ENCODE measurements at places on chromosomes 1 and 21.

DNA sequence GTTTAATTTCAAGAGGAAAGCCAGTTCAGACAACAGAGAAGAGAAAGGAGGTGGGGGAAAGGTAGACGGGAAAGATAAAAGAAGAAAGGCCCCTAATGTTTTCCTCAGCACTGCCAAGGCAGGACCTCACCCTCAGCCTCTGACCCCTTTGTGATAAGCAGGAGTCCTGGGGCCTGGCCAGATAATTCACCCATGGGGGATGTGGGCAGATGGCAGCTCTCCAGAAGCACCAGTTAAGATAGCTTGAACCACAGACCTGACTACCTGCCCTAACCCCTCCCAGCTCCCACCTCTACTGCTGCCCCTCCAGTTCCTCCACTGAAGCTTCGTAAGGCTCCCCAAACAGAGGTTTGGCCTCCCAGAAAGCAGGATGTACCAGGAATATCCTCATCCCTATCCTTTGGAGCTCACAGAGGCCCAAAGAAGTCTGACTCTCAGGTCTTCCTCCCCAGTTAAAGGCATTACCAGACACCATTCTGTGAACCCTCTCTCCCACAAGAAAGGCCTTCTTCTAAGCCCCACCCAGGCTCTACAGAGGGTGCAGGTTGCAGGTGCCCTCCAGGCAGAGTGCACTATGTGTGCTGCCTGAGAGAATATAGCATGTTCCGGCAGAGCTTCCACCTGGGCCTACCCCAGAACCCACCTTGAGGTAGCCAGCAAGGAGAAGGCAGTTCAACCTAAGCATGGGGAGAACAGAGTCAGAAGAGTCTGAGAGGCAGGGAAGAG is 9.2 kb upstream of the SNAPIN start:
- DNase-seq, result no peak

GRCh38 chr1:86289161-86289560 is 107.0 kb downstream of the ODF2L start:
- no peak for DNase-seq

DNA sequence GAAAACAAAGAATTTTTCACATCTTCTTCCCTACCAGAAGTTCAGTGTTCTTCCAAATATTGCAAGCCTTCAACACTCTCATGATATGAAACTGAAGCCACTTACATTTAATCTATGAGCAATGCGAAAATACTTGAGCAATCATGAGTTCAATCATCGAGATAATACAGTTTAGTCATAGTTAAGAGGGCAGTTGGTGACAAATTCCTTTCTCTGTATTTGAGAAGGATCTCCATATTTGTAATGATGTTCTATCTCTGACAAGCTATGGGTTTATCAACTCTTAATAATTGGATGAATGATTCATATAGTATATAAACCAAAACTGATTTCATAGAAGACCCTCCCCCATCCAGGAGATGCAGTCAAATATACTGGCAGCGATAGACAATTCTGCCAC is 29.7 kb upstream of the PYHIN1 start:
- DNase-seq, result no peak

- DNase-seq, result no peak
These were observed 89.0 kb downstream of the CAMTA1 start for GRCh38 chr1:6874298-6874697.

DNA sequence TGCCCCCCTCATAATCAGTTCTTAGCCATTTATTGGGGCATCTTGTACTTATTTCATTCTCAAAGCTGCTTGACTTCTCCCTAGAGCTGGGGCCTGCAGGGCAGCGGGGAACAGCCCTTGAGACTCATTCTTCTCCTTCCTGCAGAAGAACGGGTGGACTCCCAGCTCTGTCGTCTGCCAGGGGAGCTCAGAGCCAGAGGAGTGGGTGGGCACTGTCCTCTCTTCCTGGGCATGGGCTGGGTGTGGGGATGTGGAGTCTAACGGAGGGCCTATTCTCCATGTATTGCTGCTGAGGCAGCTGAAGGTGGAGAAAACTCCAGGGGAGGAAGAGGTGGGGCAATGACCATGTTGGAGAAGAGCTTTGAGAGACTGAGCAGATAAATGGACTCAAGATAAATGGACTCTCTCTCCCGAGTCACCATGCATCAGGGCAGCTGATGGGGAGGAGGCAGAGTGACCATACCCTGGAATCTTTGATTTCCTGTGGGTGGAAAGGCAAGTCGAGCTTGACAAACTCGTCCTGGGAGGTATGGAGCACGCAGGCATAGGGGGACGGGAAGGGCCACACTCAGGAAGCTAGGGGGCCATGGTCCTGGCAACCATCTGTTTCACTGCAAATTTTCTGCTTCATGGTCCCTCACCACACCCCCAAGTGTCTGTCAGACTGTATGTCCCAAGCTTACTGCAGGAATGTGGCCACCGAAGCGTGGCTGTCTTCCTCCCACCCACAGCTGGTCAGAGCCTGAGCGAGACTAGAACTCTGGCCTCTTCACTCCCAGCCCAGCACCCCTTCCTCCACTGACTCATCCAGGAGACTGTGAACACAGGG is 56.9 kb upstream of the ATP2B4 start:
- peak; percentile 83 for DNase-seq

GRCh38 chr1:226943156-226943555 is 3.1 kb downstream of the COQ8A start:
- DNase-seq, result peak; percentile 12

- no peak for DNase-seq
These were observed 9.8 kb downstream of the MIXL1 start for GRCh38 chr1:226233293-226233692.

DNA sequence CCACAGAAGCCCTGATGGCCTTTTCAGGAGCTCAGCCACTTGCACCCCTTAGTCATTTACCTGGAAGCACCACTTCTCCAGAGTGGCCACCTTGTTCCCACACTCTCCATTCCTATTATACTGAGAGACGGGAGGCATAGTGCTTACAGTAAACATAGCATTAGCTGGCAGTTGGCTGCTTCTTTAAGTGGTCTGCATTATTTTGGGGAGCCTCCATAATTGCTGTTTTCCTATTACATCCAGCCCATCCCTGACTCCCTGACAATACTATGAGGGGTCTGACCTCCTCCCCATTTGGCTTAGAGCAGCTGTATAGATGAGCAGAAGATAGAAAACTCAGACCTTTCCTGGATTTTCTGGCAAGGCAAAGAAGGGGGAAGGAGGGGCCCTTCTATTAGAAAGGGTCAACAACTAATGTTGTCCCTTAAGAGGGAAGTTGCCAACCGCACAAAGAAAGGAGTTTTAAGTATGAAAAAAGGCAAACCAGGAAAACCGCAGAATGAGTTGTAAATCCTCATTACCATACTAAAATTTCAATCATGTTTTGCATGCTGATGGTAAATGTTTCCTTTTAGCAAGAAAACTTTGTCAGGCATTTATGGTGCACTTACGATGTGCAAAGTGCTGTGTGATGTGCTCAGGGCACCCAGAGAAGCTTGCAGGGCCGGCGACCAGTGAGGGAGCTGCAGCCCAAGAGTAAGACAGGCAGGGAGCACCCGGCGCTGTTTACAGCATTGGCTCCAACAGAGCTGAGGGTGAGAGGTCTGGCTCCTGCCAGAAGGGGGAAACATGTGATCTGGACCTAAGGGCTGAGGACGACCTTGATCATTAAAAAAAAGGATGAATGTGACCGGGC is 167.3 kb downstream of the ZZZ3 start:
- peak; percentile 54 for DNase-seq

GRCh38 chr1:20416706-20417105 is 69.3 kb downstream of the CAMK2N1 start:
- DNase-seq, result no peak

DNA sequence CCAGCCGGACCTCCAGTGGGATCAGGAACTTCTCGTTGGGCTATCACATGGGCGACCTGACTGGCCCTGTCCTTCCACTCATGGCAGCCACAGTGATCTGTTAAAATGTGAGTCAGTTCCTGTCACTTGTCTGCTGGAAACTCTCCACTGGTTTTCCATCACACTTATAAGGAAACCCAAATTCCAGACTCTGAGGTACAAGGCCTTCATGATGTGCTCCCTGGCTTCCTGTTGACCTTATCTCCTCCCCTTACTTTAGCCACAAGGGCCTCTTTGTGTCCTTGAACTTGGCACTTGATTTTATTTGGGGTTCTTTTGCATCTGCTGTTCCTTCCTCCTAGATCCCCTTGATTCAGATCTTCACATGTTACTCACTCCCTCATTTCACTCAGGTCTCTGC is 96.8 kb downstream of the TENT5C start:
- no peak for DNase-seq

DNA sequence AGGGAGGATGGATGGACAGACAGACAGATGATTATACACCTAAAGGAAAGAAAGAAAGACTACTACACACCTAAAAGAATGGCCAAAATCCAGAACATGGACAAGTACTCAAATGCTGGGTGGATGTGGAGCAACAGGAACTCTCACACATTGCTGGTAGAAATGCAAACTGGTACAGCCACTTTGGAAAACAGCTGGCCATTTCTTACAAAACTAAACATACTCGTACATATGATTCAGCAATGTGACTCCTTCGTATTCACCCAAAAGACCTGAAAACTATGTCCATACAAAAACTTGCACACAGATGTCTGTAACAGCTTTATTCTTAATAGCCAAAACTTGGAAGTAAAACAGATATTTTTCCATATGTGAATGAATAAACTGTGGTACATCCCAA is 51.3 kb downstream of the PRPF38A start:
- peak; percentile 51 for DNase-seq

GRCh38 chr1:26170472-26170821 is 739 bp downstream of the ZNF593 start:
- no peak for DNase-seq

- DNase-seq, result no peak
These were observed 54.5 kb upstream of the LHX8 start for GRCh38 chr1:75079538-75080290.

DNA sequence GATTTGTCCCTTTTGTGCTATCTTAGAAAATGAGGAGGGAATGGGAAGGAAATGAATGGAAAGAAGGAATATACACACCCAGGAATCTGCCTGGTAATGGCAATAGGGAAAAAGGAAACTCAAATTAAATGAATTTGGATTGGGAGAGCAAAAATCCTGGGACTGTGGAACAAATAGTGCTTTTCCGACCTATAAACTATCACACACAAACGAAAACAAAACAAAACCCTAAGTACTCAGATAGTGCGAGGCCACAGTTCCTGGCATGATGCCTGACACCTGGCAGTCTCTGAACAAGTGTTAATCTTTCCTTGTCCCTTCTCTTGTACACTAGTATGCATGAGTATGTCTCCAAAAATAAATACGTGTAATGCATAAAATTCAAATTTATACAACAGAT is 319.8 kb upstream of the SPAG17 start:
- DNase-seq, result no peak
